CD4-positive, alpha-beta T cell treated with Interleukin-6 at 100 ng/mL for 8 hours (primary cell): ENCODE measurements at places on chromosomes 2 and 18.

GRCh38 chr2:235493775-235494715 is at the start of gene AGAP1:
Gene AGAP1 (plus strand): TSS chr2:235494043.
- no peak for DNase-seq

DNA sequence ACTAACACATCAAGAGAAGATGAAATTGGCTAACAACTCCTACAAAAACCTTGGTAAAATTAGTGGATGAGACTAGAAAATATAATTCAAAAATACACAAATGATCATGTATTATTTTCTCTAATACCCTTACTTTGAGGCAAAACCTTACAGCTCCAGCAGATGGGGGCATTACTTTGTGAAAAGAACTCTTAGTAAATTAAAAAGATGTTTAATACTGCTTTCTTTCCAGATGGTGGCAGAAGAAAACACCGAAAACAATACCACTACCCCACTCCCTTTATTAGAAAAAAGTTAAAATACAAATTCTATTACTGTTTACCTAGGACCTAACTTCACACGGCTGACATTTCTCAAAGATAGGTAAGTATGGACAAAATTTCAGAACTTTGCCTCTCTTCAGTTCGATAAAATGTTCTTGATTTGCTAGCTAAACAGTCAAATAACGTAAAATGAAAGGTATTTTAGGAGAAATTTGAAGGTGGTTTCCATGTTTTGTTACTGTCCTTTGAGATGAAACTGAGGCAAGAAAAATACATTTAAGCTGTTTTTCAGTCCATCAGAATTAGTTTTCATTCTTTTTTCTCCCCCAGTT is 30.6 kb downstream of the ORC4 start:
- peak; percentile 38 for DNase-seq

GRCh38 chr2:974054-974453 is 23.4 kb downstream of the SNTG2 start:
- DNase-seq = peak; percentile 15

GRCh38 chr2:68121873-68122679 is 35.6 kb upstream of the PNO1 start:
- peak; percentile 66 for DNase-seq

DNA sequence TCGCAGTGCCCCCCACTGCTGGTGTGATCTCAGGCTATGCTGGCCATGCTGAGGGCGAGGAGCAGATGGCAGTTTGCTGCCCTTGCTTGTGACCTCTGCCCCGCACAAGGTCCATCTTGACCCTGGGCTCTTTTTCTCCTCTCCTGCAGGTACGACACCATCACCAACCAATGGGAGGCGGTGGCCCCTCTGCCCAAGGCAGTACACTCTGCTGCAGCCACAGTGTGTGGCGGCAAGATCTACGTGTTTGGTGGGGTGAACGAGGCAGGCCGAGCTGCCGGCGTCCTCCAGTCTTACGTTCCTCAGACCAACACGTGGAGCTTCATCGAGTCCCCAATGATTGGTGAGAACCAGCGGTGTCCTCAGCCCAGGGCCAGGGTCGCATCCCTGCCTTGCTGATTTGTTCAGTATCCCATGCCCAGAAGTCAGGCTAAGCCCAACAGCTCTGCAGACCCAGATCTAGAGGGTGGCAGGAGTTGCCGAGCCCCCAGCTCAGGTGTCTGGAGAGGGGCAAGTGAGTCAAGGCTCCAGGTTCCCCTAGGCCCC is 223.8 kb downstream of the ATAD2B start:
- DNase-seq = no peak

DNA sequence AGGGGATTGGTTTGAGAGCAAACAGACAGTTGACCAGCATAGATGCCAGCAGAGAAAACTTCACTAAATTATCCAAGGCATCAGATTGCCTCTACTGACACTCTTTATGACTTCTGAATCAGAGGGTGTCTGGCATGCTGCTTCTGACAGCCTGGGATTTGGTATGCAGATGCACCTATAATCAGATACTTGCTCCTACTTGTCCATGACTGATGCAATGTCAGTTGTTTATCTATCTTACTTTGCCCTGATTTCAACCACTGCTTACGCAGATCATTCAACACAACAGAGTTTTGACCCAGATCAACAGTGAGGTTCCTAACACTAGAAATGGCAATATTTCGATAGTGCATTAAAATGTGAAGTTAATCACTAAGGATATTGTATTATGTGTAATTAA is 22.6 kb upstream of the CALCRL start:
- no peak for DNase-seq

DNA sequence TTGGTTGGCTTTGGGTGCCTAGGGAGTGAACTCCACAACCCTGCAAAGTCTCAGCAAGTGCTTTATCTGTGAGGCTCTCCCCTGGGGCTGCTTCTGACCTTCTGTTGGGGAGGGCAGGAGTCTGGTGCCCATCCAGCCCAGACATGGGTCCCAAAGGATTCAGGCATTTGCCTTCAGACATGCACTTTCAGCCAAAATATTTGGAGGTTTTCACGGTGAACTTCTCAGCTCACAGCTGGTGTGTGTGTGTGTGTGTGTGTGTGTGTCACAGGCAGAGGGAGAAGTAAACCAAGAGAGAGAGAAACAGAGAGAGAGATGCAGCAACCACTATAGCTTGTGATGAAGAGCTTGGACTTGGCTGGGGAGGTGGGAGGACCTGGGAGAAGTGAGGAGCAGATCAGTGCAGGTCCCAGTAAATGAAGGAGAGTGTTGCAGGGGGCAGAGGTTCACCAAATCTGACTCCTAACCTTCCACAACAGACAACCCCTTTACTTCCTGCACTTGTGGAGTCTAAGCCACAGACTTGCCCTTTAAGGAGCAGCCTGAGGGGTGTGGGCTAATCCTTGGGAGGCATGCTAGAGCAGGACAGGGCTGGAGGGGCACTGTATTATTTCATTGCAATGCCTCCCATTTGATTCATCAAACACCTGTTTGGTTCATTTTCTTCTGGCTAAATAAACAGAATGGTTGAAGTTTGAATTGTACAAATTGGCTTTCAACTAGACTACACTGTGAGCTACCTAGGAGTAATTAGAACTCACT is 14.1 kb downstream of the SLC9A4 start:
- no peak for DNase-seq

- no peak for DNase-seq
Observed at GRCh38 chr18:8701546-8702118, 3.7 kb upstream of the MTCL1 start.

DNA sequence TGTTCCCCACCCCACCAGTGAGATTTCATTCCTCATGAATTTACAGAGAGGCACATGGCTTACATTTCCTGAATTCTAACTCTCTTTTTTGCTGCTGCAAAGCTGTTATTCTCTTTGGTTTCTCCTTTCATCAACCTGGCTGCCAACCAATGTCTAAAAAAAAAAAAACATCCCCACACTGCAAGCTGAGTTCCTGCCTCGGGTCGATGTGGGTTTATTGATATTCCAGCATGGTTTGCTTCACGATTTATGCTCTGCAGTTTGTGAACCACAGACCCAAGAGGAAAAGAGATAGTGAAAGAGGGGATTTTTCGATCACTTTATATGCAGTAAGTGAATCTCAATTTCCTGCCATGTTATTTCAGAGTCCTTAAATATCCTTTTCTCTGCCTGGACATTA is 363.6 kb downstream of the LPIN1 start:
- DNase-seq = peak; percentile 42

DNA sequence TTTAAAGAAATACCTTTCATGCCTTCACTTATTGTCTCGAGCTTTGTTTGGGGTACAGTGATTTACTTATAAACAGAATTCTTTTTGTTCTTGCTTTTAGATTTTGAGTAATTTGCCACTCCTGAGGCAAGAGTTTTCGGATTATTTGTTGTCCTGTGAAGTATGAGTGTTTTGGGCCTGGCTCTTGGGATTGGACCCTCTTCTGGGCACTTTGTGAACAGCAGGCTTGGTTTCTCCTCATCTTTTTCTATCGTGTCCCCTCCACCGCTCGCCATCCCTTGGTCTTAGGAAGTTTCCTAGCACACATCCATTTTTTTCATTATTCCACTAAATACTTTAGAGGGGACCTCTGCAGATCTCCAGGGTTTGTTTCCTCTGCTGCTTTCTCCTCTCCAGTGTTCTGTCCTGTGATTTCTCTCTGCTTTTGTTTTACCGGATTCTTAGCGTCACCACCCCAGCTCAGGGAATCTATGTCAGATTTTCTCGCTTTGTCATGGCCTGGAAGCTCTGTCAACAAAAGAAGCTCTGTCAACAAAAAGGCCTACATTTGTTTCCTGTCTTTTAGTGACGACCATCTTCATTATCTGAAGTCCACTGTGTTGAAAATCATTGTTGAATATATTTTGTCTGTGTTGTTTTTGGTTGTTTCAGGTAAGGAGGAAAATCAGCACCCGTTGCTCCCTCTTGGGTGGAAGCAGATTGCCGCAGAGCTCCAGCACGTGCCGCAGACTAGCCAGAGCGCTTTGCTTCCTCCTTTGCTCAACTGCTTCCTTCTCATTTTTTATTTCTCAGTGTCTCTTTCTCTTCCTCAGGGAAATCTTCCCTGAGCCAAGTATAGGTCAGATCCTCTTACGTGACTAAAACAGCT is 27.8 kb downstream of the ANKRD62 start:
- no peak for DNase-seq

GRCh38 chr2:100365434-100365833 is 43.1 kb upstream of the LONRF2 start:
- DNase-seq = no peak
